Right ventricle myocardium superior (tissue), 1 donor: ENCODE measurements at places on chromosomes 6 and 20.
A peak's percentile ranks its signal among the peaks of the same experiment; 100 is the strongest.

- no peak for DNase-seq
Observed at GRCh38 chr6:35305117-35305516, 7.5 kb downstream of the DEF6 start.

DNA sequence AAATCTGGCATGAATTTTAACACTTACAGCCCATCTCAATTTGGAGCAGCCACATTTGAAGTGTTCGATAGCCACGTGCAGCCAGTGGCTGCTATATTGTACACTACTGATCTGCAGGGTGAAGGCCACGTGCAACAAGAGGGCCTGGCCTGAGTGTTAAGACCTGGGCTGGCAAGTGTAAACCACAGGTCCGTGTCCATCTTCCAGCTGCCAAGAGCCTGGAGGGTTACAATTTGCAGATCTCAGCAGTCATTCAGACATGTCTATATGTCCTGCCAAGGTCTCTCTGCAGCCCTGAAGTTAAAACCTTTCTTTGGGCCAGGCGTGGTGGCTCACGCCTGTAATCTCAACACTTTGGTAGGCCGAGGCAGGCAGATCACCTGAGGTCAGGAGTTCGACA is 14.1 kb downstream of the SGK2 start:
- no peak for DNase-seq

DNA sequence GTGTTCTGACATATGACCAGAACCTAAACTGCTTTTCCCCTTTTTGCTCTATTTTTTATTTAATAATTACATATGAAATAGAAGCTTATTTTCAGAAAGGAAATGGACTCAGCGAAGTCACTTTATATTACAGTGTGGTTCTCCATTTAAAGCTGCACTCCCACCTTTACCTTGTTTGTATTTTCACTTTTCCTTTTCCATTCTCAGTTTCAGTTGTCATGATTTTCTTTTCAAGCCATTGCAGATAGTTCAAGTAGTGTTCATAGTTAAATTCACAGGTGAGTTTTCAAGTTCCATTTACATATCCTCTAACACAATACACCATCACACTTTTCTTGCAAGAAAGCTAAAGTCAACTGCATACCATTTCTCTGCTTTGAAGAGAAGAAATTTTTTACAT is 400.2 kb downstream of the HACE1 start:
- no peak for DNase-seq

DNA sequence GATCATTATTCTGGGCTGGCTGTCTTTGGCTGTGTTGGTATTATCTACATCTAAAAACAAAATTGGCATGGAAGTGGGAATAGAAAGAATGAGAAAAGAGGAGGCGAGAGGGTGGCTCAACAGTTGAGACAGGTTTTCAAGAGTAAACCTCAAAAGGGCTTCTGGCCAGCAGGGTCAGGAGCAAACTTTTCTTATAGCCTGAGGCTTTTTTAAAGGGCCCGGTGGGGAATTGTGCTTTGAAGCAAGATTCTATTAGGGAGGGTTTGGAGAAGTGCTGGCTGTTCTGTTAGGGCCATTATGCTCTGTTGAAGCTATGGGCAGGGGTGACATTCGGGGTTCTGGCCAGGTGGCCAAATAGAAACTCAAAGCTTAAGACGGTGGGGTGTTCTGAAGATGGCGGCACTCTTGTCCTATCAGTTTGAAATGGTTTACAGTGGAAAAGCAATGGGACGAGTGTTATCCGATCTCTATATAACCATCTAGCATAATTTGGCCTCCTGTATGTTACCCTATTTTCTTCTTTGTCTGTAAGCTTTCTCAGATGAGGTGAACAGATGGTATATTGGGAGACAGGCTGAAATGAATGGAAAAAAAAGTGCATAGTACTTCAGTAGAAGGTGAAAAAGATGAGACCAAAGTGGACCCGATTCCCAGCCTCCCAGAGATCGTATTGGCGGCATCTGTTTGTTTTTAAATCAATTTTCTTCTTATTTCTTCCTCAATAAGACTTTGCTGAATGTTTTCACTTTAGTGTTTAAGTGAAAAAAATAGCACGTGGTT is 132.1 kb upstream of the CNR1 start:
- no peak for DNase-seq

DNA sequence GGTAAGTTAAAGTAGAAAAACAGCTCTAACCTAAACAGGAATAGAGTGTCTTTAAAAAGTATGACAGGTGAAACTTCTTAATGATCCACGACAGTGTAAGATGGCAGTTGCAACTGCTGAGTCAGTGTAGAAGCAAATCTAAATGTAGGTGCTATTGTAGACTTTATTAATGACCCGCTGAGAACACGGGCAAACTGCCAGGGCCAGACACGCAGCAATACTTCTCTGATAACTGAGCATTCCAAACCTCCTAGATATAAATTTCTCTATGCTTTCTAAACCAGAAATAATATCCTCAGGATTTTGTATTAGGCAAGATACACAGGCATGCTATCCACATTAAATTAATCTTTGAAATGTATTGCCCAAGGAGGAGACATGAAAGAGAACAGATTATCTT is 1076.4 kb downstream of the HACE1 start:
- DNase-seq: no peak

DNA sequence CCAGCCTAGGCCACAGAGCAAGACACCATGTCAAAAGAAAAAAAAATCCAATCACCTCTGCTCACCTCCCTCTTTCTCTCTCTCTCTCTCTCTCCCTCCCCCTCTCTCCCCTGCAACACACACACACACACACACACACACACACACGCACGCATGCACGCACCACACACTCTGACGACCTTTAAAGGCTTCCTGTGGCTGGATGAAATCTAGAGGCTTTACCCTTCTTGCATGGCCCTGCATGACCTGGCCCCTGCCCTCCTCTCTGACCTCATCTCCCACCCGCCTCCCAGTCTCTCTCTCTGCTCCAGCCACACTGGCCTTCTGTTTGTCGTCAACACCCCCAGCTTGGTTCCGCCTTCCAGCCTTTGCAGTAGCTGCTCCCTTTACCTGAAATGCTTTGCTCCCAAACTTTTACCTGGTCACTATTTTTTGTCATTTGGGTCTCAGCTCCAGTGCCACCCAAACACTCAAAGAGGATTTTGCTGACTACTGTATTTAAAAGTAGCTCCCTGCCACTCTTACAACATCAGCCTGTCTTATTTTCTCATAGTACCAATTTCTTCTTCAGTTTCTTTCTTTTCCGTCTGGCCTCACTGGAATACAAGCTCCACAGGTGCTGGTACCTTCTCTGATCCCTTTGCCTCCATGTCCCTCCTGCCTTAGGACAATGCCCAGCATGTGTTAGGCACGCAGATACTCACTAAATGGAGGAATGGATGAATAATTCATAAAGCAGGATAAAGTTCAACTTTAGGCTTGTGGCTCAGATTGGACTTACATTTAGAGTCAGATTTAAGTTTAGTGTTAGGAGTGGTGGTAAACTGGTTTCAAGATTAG is 4.3 kb upstream of the LTA start:
- DNase-seq: no peak

GRCh38 chr20:64254156-64254555 is 1.4 kb upstream of the PCMTD2 start:
- no peak for DNase-seq

DNA sequence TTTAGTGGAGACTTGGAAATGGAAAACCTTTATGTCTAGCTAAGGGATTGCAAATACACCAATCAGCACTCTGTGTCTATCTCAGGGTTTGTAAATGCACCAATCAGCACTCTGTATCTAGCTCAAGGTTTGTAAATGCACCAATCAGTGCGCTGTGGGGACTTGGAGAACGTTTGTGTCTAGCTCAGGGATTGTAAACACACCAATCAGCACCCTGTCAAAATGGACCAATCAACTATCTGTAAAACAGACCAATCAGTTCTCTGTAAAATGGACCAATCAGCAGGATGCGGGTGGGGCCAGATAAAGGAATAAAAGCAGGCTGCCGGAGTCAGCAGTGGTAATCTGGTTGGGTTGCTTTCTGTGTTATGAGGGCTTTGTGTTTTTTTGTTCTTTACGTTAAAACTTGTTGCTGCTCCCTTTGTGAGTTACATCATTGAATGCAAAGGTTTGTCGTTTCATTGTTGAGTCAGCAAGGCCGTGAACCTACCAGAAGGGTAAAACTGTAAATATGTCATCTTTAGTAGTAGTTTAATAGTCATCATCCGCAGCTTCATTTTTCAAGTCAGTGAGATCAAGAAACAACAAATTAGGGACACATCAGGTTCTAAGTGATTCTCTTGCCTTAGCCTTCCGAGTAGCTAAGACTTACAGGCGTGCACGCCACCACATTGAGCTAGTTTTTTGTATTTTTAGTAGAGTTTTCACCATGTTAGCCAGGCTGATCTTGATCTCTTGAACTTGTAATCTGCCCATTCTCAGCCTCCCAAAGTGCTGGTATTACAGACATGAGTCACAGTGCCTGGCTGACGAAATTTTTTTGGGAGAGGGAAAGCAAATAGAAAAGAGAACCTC is 22.7 kb upstream of the NUP153 start:
- DNase-seq: no peak

DNA sequence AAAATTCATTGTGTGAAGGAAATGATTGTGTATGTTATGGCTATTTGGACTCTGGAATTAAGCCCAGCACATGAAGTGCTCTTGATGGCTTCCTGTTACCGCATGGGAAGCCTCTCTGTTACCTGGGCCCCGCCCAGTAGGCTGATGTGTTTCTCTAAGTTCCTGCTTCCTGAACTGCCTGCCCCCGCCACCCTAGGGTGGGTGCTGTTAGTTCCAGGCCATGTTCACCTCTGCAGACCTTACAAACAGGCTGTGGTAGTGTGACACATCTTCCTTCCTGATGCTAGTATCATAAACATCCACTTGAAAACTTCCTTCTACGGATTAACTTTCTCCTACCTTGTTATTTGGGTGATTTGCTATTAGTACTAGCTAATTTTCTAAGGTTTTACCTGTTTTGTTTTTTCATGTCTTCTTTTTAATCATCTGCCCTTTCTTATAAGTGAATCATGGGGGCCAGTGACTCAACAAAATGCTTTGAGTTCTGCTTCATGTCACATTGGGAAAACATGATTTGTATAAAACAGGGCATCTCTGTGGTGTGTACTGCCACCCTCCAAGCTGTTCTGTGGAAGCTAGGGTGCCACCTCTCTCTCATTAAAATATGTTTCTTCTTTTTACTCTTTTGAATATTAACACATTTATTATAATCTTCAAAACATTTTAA is 40.6 kb downstream of the SH3BGRL2 start:
- peak; percentile 61 for DNase-seq

- DNase-seq: peak; percentile 37
Observed at GRCh38 chr6:105452924-105453756, 50.3 kb upstream of the PREP start.

- no peak for DNase-seq
Observed at GRCh38 chr6:83270971-83271719, 78.0 kb downstream of the RWDD2A start.

DNA sequence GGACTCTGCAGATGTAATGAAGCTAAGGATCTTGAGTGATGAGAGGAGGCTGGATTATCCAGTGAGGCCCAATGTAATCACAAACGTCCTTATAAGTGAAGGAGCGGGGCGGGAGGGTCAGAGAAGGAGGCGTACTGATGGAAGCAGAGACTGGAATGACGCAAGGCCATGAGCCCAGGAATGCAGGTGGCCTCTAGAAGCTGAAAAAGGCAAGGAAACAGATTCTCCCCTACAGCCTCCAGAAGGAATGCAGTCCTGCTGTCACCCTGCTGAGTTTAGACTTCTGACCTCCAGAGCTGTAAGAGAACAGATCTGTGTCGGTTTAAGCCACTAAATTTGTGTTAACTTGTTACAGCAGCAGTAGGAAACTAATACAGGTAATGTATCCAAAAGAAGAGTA is 227.9 kb downstream of the PTPRT start:
- DNase-seq: no peak

GRCh38 chr6:85917522-85917921 is 274.8 kb upstream of the SYNCRIP start:
- DNase-seq: no peak

DNA sequence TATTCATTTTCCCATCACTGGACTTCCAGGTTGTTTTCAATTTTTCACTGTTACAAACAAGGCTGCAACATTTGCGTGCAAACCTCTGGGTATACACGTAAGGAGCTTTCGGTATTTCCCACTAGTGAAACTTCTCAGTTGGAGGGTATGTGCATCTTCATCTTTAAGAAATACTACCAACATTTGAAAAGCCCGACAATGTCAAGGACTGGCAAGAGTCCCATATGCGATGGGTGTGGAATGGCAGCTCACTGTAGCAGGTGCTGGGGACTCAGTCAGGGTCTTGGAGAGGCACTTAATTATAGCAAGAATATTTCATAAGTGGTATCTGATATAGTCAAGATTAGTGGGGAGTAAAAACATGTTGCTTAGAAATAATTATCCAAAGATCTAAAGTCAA is 8.9 kb upstream of the HLA-B start:
- no peak for DNase-seq
